ENCODE measurements at places on chromosomes 5 and 9. TPM values are rescaled to one million over a fixed set of nuclear protein-coding genes. Genes with fewer than 3 reads are reported as not detected.

The IFNA13 gene
- total RNA-seq: not detected

The IQGAP2 gene
- total RNA-seq: 49.2 TPM

GRCh38 chr5:95759634-95760033 is 28.5 kb downstream of the RHOBTB3 start:
- DNase-seq: no peak
- H3K36me3 ChIP-seq: peaks cover 36% of the 10 kb centered on the region
- peak overlapping the region; percentile 40 for H3K27ac ChIP-seq
- H3K4me1 ChIP-seq: no peaks in the 10 kb centered on the region

The AK8 gene
- 0.30 TPM for total RNA-seq

DNA sequence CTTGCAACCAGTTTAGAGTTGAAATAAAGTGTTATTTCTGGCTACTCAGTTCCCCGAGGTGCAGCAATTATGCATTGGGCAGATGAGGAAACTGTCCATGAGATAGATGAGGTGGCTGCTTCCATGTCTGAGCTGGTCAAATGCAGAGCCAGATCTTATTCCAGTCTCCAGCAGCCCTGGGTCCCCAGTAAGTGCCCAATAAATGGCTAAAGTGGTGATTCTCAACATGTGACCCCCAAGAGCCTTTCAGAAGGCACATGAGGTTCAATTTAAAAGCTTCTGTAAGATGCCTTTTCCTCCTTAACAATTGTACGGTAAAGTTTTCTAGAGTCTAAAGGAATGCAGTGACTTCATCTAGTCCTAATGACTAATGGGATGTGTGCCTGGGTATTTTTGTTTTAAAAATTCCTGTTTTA is 17.5 kb downstream of the ATOX1 start:
- H3K4me3 ChIP-seq: no peak overlapping the region
- no peaks in the 10 kb centered on the region for H3K27me3 ChIP-seq
- H3K4me1 ChIP-seq: no peaks in the 10 kb centered on the region
- no peak for DNase-seq
- H3K36me3 ChIP-seq: peaks cover 22% of the 10 kb centered on the region

The CDC20B gene
- not detected for total RNA-seq

DNA sequence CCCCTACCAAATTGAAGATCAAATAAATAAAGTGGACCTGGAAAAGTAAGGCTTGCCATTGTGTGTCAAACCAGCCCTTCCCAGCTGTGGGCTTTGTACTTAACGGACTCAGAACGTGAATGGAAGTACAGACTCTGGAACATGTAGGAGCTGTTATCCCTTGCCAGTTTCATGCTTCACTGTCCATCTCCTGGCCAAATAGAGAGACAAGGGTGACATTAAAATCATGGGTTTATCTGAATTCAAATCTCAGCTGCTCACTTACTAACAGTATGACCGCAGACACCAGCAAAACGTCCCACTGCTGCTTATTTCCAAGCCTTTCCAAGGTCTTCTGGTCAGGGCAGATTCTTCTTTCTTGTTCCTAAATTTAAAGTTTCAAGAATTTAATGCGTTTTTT is 52.2 kb downstream of the EXOSC2 start:
- no peaks in the 10 kb centered on the region for H3K36me3 ChIP-seq
- DNase-seq: no peak
- H3K4me3 ChIP-seq: no peak overlapping the region

The PKN3 gene
- total RNA-seq: 17.1 TPM

- no peaks in the 10 kb centered on the region for H3K36me3 ChIP-seq
- no peak for DNase-seq
- H3K27me3 ChIP-seq: no peaks in the 10 kb centered on the region
- no peak overlapping the region for H3K27ac ChIP-seq
- no peak overlapping the region for H3K4me3 ChIP-seq
Measured at GRCh38 chr5:3489239-3489843, 106.3 kb upstream of the IRX1 start.

DNA sequence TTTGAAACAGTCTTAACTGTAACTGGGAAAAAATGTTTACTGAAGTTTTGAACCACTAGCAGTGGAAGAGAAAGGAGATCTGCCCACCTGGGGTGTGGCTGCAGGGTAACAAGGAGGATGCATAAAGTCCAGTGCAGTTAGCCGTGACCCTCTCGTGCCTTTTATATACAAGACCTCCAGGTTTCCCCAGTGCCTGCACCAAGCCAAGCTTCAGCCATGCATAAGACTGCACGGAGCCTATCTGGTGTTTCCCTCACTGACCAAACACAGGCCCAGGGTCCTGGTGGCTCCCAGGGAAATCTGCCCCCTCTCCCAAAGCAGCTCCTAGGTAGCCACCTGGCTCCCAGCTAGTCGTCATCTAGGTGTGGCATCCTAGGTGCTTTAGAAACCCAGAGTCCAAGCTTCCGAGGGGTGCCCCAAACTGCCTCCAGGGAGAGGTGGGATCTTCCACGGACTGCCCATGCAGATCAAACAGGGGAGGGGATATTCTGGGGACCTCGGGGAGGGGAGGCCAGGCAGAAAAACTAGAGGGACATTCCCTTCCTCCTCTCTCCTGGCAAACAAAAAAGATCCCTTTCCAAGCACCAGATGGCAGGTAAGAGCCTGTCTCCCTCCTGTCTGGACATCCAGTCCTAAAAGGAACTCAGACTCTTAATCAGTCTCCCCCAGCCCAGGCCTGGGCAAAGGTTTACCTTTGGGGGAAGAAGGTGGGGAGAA is 2.7 kb downstream of the SHB start:
- peaks cover 57% of the 10 kb centered on the region for H3K4me1 ChIP-seq
- no peaks in the 10 kb centered on the region for H3K27me3 ChIP-seq
- no peaks in the 10 kb centered on the region for H3K36me3 ChIP-seq
- DNase-seq: no peak
- H3K4me3 ChIP-seq: peak overlapping the region; percentile 94

The PDGFRB gene
- 171 TPM for total RNA-seq

GRCh38 chr5:32261198-32261597 is 51.5 kb downstream of the MTMR12 start:
- DNase-seq: no peak
- H3K27ac ChIP-seq: no peak overlapping the region
- H3K27me3 ChIP-seq: no peaks in the 10 kb centered on the region
- no peak overlapping the region for H3K4me3 ChIP-seq
- no peaks in the 10 kb centered on the region for H3K4me1 ChIP-seq
- peaks cover 7% of the 10 kb centered on the region for H3K36me3 ChIP-seq

The OR1Q1 gene
- total RNA-seq: not detected

DNA sequence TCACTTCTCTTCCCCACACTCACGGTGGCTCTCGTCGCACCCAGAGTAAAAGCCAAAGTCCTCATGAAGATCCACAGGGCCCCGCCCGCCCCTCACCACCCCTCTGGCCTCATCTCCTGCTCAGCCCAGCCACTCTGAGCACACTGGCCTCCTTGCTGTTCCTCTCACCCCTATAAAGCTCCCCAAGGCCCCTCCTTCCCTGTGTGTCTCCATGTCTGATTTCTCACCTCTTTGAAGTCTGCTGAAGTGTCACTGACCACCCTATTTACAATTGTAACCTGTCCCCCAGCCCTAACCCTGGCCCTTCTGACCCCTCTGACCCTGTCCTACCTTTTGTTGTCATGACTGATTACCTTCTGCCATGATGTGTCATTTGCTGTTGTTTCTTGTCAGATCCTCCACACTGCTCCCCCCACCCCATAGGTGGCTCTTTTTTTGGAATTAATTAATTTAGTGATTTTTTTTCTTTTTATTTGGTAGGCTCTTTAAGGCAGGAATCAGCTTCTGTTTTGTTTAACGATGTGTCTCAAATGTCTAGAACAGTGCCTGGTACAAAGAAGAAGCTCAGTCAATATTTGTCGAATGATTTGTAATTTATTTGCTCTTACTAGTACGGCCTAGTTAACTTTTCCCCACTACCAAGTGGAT is 90.2 kb downstream of the IQGAP2 start:
- peaks cover 14% of the 10 kb centered on the region for H3K4me1 ChIP-seq
- no peak overlapping the region for H3K4me3 ChIP-seq
- no peaks in the 10 kb centered on the region for H3K36me3 ChIP-seq
- no peak overlapping the region for H3K27ac ChIP-seq
- no peak for DNase-seq

- H3K4me3 ChIP-seq: no peak overlapping the region
- no peak overlapping the region for H3K27ac ChIP-seq
- no peak for DNase-seq
- no peaks in the 10 kb centered on the region for H3K36me3 ChIP-seq
- H3K27me3 ChIP-seq: no peaks in the 10 kb centered on the region
- no peaks in the 10 kb centered on the region for H3K4me1 ChIP-seq
Measured at GRCh38 chr5:133713751-133714150, 101.4 kb upstream of the FSTL4 start.

DNA sequence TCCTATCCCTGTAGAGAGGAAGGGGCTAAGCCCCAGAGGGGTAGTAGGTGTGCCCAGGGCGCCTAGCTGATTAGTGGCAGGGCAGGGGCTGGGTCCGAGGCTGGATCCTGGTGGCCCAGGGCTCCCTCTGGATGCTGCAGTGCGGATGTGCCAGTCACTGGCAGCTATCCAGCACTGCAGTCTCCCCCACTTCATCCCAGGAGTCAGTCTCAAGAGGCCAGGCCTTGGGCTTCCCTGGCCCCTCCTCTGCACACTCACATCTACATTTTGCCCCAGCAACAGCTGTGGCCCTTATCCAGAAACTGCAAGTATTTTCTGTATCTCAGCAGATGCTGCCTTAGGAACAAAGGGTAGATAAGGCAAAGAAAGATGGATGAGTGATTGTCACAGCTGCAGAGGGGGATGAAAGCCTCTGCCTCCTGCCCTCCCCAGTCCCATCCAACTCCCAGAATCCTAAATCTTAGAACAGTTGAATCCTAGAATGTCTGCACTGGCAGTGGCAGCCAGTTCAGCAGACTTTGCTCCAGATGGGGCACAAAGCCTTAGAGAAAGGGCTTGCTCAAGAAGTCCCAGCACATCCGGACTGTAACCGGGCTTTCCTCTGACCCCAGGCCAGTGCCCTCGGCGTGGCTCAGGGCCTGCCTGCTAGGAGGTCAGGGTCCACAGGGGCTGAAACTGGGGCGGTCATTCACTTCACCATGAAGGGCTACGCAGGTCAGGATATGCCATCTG is 1.6 kb downstream of the ANXA6 start:
- peaks cover 40% of the 10 kb centered on the region for H3K4me1 ChIP-seq
- H3K27ac ChIP-seq: peak overlapping the region; percentile 87
- no peaks in the 10 kb centered on the region for H3K36me3 ChIP-seq

The FOXD4L5 gene
- total RNA-seq: not detected

DNA sequence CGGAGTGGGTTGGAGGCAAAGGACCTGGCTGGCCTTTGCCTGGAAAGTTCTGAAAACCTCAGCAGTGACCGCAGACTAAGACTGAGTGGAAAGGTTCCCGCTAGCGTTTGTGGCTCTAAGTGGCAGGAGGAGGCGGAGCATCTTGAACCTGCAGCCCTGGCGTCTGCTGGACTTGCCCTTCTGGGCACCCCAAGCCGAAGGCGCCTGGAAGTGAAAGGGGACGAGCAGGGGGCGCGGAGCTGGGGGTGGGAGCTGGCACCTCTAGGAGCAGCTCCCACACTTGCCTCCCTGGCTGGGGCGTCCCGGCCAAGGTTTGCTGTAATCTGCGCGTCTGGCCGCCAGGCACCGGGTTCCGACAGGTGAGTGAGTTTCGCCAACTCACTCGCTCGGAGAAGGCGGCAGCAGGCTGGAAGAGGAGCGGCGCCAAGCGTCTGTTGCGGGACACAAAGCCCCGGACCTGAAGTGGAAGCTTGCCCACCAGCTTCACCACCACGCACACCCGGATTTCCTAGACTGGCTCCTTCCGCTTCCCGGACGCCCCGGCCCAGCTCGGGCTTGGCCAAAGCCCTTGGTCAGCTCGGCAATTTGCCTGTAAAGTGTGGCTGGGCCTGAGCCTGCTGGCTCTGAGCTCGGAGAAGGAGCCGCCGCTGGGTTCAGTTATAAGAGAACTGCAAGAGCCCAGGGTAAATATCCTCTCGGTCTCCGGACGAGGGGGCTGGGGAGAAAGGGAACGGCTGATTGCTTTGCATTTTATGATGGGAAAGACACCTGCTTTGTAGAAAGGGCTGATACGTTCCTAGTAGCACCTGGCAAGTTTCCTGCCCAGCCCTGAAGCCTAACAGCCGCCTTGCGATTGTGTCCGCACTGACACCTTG is at the start of gene GNA14:
TSS of gene GNA14 (minus strand) at position 89 of the 875 bp plus-strand sequence. CDS start 529 bp downstream, outside the sequence.
- H3K4me1 ChIP-seq: no peaks in the 10 kb centered on the region
- peak within 1 kb of the TSS; percentile 45 for H3K4me3 ChIP-seq
- DNase-seq: no peak
- H3K27ac ChIP-seq: no peak within 1 kb of the TSS
- peaks cover 36% of the 10 kb centered on the region for H3K27me3 ChIP-seq

DNA sequence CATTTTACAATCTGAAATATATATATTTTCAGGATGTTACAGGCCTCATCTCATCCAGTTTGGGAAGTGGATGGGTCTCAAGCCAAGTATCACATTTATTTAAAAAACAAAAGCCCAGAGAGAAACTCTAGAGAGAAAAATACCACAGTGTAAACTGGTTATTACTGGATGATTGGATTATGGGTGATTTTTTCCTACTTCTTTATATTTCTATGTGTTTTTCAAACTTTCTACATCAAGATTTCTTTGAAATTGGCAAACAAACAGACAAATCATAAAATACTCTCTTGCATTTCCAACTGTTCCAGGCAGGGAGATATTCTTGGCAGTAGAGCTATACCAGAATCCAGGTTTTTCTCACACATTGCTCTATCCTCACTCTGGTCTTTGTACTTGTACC is 116.0 kb upstream of the SMIM23 start:
- no peak overlapping the region for H3K27ac ChIP-seq
- H3K4me1 ChIP-seq: no peaks in the 10 kb centered on the region
- no peaks in the 10 kb centered on the region for H3K27me3 ChIP-seq
- H3K4me3 ChIP-seq: no peak overlapping the region
- H3K36me3 ChIP-seq: no peaks in the 10 kb centered on the region

The NUDT12 gene
- 19.4 TPM for total RNA-seq

- no peak for DNase-seq
- H3K27me3 ChIP-seq: no peaks in the 10 kb centered on the region
- H3K27ac ChIP-seq: no peak overlapping the region
- H3K4me3 ChIP-seq: no peak overlapping the region
- H3K36me3 ChIP-seq: no peaks in the 10 kb centered on the region
Measured at GRCh38 chr5:145982572-145983318, 46.4 kb downstream of the SH3RF2 start.

The ACTBL2 gene
- total RNA-seq: not detected

GRCh38 chr9:12815888-12816287 is 41.1 kb downstream of the LURAP1L start:
- no peak overlapping the region for H3K4me3 ChIP-seq
- DNase-seq: no peak
- peaks cover 68% of the 10 kb centered on the region for H3K4me1 ChIP-seq

The SPATA31A3 gene
- total RNA-seq: not detected

GRCh38 chr9:72371151-72371550 is 6.1 kb upstream of the ZFAND5 start:
- no peaks in the 10 kb centered on the region for H3K27me3 ChIP-seq
- H3K4me3 ChIP-seq: no peak overlapping the region
- H3K27ac ChIP-seq: no peak overlapping the region
- no peak for DNase-seq
- H3K4me1 ChIP-seq: peaks cover 9% of the 10 kb centered on the region
- no peaks in the 10 kb centered on the region for H3K36me3 ChIP-seq

The CLIC3 gene
- 46.0 TPM for total RNA-seq

GRCh38 chr5:124860291-124860655 is 113.8 kb upstream of the ZNF608 start:
- no peak overlapping the region for H3K27ac ChIP-seq
- no peaks in the 10 kb centered on the region for H3K4me1 ChIP-seq
- H3K4me3 ChIP-seq: no peak overlapping the region
- DNase-seq: no peak
- no peaks in the 10 kb centered on the region for H3K36me3 ChIP-seq

GRCh38 chr5:55507574-55507973 is 27.2 kb downstream of the PLPP1 start:
- peaks cover 2% of the 10 kb centered on the region for H3K36me3 ChIP-seq
- no peak overlapping the region for H3K27ac ChIP-seq
- peaks cover 62% of the 10 kb centered on the region for H3K4me1 ChIP-seq
- no peak for DNase-seq
- H3K27me3 ChIP-seq: no peaks in the 10 kb centered on the region

The FER gene
- total RNA-seq: 36.8 TPM

All from tibial nerve (tissue), 4 donors.